Activated CD4-positive, CD25-positive, alpha-beta regulatory T cell (primary cell): ENCODE measurements at places on chromosomes 2 and 18.

DNA sequence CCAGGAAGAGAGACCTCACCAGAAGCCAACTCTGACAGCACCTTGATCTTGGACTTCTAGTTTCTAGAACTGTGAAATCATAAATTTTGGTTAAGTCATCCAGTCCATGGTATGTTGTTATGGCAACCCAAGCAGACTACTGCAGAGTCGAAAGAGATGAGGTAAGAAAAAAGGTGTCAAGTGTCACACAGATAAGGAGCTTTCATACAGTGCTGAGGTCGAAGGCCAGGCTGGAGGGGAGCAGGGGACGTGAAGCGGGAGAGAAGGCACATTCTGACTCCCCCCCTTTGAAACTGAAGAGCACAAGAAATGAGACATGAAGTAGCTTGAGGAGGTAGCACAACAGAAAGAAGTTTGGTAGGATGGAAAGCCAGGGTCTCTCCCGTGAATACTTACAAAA lies 110.4 kb downstream of the ALK start:
- DNase-seq = no peak

DNA sequence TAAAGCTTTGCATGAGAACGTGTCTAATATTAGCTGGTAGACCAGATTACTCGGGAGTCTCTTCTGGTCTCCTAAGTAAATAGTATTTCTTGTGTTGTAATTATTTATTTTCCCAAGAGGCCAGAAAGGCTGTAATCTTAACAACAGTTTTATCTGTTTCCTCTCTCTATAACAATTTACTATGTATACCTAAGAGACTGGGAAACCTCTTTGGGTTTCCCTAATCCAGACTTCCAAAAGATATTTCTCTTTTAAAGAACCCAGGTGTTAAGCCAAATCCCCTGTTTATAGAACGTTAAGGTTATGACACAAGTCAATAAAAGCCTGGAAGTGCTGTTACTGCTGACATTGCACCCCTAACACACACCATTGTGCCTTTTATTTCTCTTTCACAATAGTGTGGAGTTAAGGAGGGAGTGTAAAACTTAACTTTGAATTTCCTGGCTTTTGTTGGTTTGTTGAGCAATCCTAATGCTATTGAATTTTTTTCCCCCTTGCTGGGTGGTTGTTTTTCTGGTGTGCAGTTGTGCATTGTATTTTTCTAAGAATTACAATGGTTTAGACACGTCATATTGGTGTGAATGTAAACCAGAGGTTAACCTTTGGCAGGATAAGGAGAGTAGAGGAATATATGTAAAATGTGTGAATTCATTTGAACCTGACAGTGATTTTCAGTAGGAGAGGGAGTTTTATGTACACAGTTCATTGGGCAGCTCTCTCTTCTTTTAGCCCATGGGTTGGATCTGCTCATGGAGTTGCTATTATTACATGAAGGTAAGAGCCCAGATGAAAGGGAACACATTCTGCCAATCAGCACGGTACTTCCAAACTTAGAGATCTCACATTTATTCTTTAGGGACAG lies 192.8 kb downstream of the MTX2 start:
- DNase-seq = no peak

DNA sequence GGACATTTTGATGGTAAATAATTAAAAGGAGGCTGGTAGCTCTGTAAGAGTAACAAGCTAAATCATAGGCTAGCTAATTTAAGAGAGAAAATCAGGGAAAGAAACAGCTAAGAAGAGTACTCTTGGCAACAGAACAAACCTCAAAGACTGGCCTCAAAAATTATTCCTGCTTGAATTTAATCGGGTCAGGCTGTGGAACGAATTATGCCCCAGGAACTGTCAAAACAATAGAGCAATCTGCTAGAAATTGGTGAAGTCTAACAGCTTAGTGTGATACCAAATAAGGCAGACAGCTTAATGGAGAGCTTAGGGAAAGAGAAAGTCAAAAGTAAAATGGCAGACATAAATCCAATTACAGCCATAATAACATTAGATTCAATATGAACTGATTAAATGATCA lies 215.7 kb downstream of the MREG start:
- DNase-seq = no peak

GRCh38 chr18:398935-399630 lies 101.4 kb downstream of the COLEC12 start:
- DNase-seq = no peak

DNA sequence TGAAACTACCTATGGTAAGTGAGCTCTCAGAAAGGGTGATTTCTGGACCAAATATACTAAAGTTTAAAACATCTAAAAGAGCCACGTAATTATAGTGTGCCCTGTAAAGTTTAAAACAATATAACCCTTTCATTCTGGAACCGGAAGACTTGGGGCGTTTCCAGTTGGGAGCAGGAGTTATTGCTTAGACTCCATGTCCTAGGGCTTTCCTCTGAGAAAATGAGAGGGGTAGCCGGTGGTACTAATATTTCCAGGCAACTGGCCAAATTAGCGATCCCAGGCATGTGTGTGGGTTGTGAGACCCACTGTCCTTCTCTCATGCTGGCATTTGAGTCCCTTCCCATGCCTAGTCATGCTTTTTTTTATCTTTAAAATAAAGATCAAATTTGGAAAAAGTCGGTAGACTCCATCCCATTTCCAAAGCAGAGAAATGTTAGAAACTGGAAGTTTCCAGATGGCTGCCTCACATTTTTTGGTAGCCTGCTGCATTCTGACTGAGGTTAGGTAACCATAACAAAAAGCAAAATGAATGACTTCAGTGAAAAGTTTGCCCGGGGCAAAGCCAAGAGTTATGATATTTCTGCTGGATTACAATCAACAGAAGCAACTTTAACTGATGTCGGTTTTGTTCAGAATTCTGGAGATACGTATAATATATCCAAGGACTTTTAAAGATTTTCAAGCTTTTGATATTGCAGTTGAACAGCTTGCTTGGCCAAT lies 227.4 kb downstream of the SS18 start:
- no peak for DNase-seq
